ELF-1 (cell line): ENCODE measurements at places on chromosomes 1 and 21.

GRCh38 chr1:223748405-223748772 is 36.0 kb downstream of the CAPN2 start:
- DNase-seq, result peak; percentile 52

GRCh38 chr1:94310570-94311270 is 73.3 kb upstream of the ARHGAP29 start:
- no peak for DNase-seq

DNA sequence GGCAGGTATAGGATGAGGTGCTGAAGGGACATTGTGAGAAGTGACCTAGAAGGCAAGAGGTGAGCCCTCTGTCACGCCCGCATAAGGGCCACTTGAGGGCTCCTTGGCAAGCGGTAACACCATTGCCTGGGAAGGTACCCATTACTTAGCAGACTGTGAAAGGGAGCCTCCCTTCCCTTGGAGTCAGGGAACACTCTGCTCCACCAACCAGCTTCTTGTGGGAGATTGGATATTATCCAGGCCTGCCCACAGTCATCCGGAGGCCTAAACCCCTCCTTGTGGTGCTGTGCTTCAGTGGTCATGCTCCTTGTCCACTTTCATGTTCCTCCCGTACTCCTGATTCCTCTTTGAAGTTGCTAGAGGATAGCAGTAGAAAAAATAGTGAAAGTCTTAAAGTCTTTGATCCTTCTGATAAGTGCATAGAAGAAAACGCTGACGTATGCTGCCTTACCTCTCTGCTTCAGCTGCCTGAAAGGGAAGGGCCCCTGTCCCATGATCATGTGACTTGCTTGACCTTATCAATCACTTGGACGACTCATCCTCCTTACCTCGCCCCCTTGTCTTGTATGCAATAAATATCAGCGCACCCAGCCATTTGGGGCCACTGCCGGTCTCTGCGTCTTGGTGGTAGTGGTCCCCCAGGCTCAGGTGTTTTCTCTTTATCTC is 16.0 kb downstream of the RBBP4 start:
- peak; percentile 26 for DNase-seq

- DNase-seq, result no peak
Observed at GRCh38 chr1:100441651-100442050, 89.3 kb downstream of the CDC14A start.

GRCh38 chr21:33976082-33977016 is 60.7 kb upstream of the ATP5PO start:
- DNase-seq, result peak; percentile 14

GRCh38 chr1:81970416-81970815 is 169.7 kb downstream of the ADGRL2 start:
- DNase-seq, result no peak

GRCh38 chr1:247401310-247402119 is 14.5 kb upstream of the NLRP3 start:
- DNase-seq, result no peak

- DNase-seq, result no peak
Observed at GRCh38 chr1:11494771-11495170, 15.8 kb downstream of the DISP3 start.

DNA sequence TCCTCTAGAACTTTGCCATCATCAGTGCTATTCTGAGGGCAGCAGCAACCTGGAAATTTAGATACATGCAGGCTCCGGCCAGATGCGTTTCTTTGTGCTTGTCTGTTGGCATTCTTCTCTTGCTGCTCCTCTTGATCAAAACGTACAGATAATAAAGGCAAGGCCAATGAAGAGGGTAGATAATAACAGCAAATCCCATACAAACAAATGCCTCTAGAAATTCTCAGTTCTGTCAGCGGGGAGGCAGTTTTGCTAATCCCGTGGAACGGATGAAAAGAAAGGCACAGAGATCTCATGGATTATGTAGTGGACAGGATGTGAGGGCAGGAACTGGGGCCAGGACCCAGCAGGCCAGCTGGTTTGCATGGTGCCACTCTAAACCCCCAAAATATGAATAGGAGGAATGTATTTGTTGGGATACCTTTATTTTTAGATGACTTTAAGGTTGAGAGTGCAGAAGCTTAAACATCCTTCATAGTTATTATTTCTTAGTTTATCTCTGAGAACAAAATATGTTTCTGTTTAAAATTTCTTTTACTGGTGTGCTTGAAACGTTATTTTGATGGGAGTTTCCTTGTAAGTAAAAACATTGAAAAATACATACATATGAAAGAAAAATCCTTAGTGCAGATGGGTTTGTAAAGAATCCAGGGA is 1.5 kb downstream of the ITSN1 start:
- peak; percentile 51 for DNase-seq

DNA sequence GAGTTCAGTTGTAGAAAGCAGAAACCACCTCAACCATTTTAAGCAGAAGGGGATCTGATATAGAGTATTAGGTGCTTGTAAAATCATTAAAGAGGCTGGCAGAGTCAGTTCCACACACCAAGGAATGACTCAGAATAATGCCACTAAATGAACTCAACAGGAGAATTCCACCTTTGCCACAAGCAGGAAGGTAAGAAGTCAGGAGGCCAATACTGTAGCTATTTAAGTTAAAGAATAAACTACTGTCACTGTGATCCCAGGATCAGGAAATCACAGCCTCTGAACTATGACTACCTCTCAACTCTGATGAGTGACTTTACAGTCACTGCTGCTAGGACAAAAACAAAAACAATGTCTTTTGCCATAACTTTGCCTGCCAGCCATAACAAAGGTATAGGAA is 52.5 kb upstream of the PRMT6 start:
- DNase-seq, result no peak

- DNase-seq, result no peak
Observed at GRCh38 chr1:4176841-4177240, 276.8 kb upstream of the C1orf174 start.

GRCh38 chr1:199163670-199164069 is 524.8 kb downstream of the PTPRC start:
- no peak for DNase-seq

DNA sequence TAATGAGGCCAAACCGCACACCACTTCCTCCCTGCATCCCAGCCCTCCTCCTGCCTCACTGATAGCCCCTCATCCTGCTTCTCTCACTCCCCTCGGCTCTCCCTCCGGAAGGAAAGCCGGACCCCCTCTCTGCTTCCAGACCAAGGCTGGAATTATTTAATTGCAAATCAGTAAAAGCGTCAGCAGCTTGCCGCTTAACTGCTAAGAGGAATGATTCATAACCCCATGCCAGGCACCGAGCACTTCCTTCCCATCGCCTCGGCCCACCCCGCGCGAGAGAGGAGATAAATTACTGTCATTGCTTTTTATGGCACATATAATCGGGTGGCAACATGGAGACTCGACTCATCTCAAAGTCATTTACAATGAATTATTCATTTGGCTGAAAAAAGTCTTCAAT is 77.3 kb downstream of the UBIAD1 start:
- no peak for DNase-seq

- DNase-seq, result no peak
Observed at GRCh38 chr1:29821605-29822004, 585.3 kb downstream of the PTPRU start.

GRCh38 chr1:151006327-151007052 is at the start of gene MINDY1:
Gene MINDY1, minus strand, starts transcription at chr1:151006902. Its CDS starts 4,285 bp downstream, at chr1:151002617.
- peak; percentile 91 for DNase-seq

GRCh38 chr1:95506736-95507414 is 272.9 kb downstream of the RWDD3 start:
- DNase-seq, result no peak

DNA sequence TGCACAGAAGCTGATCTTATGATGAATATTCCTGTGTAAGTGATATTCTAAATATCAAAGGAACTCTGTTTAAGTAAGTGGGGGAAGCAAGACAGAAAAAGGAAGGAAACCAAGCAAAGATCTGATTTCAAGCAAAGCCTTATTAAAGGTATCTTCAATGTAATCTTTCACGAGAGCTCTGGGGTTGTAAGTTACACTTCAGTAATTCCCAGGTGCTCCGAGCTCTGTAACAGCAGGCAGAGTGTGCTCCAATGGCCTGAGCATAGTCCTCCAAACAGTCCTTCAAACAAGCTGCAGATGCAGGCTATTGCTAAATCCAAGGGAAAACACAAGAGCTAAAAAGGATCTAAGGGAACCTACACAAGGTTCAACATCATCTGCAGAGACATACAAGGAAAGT is 949.7 kb upstream of the TMPRSS15 start:
- DNase-seq, result no peak

DNA sequence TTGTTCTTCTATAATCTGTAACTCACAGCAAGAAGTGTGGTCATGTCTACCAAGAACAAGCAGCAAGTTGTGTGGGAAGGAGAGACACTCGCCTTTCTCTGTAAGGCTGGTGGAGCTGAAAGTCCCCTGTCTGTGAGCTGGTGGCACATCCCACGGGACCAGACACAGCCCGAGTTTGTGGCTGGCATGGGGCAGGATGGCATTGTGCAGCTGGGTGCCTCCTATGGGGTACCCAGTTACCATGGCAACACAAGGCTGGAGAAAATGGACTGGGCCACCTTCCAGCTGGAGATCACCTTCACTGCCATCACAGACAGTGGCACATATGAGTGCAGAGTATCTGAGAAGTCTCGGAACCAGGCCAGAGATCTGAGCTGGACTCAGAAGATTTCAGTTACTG is 15.5 kb downstream of the CD101 start:
- DNase-seq, result no peak

- DNase-seq, result no peak
Observed at GRCh38 chr1:109331113-109331512, 24.3 kb upstream of the MYBPHL start.
